ENCODE measurements at places on chromosomes 5 and 9.

GRCh38 chr5:55364537-55365055, 56.8 kb downstream of the MTREX start:
- no peak for DNase-seq

DNA sequence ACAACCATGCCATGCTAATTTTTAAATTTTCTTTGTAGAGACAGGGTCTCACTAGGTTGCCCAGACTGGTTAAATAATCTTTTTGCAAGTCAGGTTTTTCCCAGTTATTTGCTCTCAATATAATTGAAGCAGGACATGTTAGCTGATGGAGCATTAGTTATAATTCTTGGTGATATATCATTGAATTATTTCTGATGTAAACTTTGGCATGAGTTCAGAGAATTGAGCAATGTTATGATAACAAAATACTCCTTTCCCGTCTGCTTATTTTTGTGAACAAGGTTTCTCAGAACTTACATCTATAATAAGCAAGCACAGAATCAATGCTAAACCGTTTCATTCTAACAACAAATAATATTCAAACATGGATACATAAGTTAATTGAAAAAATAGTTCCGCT, 37.8 kb downstream of the BHMT start:
- DNase-seq = no peak

DNA sequence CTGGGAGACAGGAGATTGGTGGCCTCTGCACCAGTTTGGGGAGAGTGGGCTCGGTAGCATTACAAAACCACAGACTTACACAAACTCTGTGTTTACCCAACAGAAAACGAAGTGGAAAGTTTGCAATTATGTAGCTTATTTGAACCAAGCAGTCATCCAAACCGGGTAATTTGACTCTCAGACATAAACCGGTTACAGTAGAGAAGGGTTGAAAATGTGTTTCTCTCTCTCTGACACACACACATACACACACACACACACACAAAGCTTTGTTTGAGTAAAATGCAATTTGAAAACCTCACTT, 97.1 kb upstream of the ZNF608 start:
- no peak for DNase-seq

GRCh38 chr5:3217771-3218495, 377.7 kb upstream of the IRX1 start:
- no peak for DNase-seq

- DNase-seq = no peak
Measured at GRCh38 chr5:2223303-2223702, 340.6 kb upstream of the IRX4 start.

- DNase-seq = no peak
Measured at GRCh38 chr9:32596936-32597335, 24.0 kb upstream of the NDUFB6 start.

GRCh38 chr5:150497274-150497988, 10.5 kb upstream of the NDST1 start:
- DNase-seq = no peak

DNA sequence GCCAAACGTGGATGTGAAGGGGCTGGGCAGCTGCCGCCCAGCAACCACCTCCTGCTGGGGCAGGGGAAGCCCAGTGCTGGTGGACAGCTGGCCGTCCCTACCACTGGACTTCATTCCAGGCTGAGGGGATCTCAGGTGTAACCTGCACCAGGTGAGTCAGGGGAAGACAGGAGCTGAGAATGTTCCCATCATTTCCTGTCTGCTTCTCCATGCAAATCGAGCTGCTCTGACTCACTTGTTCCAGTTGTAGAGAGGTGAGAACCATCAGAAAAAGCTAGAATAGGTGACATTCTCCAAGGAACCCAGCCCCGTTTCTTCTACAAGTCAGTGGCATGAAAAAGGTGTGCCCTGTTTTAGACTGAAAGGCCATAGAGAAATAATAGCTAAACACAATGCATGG, 21.8 kb upstream of the BARX1 start:
- DNase-seq = no peak

DNA sequence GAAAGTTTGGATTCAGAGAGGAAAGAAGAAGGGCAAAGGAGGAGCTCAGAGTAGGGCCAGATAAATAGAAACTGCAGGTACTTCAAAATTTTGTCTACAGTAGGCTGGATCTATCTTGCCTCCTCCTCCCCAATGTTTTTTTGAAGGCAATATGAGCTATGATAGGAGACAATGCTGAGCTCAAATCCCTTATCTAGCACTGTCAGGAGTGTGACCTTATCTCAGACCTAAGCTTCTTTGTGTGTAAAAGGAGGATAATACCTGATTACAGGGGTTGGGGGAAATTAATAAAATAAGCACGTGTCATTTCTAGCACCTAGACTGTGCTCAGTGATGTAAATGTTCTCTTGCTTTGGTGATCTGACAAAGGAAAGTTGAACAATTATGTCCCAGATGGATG, 137.8 kb upstream of the CD180 start:
- DNase-seq = no peak

DNA sequence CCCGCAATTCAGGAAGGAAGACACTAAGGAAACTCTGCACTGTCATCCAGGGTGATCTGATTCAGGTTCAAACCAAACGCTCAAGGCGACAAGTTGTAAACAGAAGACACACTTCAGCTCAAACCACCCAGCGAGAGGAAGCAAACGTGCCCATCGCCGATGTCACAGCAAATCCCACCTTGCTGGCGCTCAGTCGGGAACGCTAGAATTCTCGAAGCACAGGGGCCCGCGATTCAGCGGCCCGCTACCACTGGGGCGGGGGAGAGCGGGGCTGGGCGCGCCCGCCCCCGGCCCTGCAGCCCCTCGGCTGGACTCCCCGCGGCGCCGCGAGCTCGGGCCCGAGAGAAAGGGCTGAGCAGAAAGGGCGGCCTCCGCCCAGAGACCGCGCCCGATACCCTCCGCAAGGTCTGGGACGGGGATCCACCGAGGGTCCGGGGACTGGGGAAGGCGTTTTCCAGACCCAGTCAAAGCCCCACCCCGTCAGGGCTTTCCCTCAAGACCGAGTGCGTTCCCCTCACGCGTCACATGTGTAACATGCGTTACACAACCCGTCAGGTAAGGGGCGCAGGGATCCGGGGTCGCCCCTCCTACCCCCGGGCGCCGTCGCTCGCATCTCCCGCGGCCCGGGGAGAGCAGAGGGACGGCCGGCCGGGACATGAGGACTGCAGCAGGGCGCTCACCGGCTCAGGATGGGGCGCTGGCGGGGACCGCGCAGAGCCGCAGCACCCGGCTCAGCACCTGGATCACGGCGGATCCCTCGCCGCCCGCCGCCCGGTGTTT, 469 bp downstream of the AGTPBP1 start:
- DNase-seq = peak; percentile 28

DNA sequence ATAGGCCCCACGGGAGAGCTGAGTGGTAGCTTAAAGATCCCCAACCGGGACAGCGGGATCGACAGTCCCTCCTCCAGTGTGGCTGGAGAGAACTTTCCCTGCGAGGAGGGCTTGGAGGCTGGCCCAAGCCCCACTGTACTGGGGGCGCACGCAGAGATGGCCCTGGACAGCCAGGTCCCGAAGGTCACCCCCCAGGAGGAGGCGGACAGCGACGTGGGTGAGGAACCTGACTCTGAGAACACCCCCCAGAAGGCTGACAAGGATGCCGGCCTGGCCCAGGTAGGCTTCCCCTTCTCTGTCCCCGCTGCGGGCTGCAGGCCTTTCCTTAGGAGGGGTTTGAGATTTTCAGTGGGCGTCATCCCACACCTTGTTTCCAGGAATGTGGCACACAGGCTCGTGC, 29.1 kb downstream of the FGD3 start:
- DNase-seq = no peak

DNA sequence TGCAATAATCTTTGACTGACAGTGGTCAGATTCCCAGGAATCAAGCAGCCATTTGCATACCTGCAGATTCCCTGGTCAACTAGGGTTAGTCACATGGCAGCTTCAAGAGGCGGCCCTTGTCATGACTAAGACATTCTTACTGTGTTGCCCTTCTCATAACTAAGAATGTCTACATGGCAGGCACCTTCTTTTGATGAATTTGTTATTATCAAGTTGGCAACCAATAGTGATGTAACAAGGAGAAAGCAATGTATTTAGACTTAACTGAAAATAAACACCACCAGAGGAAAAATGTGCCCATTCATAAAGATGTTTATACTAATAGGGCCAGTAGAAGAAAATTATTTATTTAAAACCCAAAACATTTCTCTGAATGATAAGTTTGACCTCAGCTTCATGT, 215.6 kb downstream of the TLE1 start:
- no peak for DNase-seq

DNA sequence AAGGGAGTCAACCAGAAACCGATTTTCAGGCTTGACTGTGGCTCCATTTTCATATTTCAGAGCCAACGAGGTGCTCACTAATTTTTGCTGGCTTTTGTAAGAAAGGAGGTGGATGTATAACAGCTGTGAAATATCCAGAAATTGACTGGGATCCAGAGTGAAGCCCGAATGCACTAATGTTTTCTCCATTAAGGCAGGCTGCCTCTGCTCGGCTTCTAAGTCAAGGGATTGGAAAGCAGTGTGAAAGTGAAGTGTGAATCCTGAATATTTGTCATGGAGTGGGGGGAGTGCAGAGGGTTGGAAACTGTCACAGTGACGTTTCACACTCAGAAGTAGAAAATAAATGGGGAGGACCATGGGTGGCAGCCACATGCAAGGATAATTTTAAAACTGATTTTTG, 237.4 kb downstream of the GOLPH3 start:
- no peak for DNase-seq

DNA sequence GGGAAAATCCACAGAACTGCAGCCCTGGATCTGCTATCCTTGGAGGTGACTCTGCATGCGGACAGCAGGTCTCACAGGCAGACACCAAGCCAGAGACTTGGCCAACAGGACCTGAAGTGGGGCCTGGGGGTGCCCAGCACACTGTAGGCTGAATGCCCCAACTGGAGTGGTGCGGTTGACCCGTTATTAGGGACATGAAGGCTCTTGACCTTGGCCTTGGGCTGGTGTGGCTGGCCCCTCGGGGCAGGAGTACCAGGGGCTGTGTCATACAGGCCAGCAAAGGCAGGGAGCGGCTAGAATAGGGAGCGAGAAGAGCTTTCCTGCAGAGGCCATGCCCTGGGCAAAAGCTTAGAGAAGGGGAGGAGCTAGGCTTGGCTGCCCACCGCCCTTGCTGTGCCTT, 153.2 kb upstream of the MVB12B start:
- no peak for DNase-seq

DNA sequence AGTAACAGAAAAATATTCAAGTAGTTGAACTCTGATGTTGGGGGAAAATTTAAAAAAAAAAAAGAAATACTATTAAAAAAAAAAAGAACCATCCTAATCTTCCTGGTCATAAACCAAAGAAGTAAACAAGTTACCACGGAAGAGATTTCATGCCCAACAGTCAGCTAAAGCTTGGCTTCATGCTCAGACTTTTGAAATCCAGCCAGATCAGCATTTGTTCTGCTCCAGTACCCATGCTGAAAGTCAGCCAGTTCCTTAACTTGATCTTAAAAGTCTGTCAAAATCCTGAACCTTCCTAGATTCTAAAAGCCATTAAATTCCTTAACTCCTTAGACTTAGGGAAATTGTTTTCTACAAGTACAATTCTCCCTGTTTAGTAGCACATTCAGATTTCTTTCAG, 908.7 kb upstream of the CDH9 start:
- DNase-seq = no peak

GRCh38 chr5:61081741-61082140, 80.5 kb downstream of the SMIM15 start:
- no peak for DNase-seq

- no peak for DNase-seq
Measured at GRCh38 chr9:136060671-136061371, 34.3 kb downstream of the NACC2 start.

Data from stimulated activated CD8-positive, alpha-beta memory T cell treated with anti-CD3 and anti-CD28 coated beads, Interleukin-15, amount 100 ng/mL, for 4 hours (primary cell).